Fibroblast of skin of left biceps (primary cell): ENCODE measurements at places on chromosomes 3 and 15.

- no peak for DNase-seq
Observed at GRCh38 chr3:94665922-94666321, 603.1 kb downstream of the NSUN3 start.

- no peak for DNase-seq
Observed at GRCh38 chr3:130384476-130385025, 39.1 kb downstream of the COL6A5 start.

GRCh38 chr15:78063970-78064385, 13.5 kb downstream of the TBC1D2B start:
- DNase-seq = no peak

DNA sequence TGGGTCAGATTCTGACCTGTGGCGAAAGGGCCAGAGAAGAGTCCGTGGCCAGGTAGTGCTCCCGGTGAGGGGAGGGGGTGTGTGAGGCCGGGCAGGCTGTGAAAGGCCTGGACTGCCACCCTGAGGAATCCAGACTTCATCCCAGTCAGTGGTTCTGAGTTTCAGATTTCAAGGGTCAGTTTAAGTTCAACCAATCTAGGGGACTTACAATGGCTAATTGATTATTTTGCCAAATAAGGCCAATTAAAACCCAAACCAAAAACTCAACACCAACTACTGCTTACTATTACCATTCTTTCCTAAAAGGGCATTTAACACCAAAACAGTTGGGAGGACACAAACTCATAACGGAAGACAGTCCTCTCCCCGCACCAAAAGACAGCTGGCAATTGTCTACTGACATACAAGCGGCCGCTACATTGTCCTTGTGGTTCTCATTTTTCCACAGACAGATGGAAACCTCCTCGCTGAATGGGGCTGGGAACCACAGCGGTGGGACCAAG, 30.5 kb downstream of the TMEM44 start:
- no peak for DNase-seq

- DNase-seq = no peak
Observed at GRCh38 chr3:10283638-10284037, 9.1 kb downstream of the GHRL start.

DNA sequence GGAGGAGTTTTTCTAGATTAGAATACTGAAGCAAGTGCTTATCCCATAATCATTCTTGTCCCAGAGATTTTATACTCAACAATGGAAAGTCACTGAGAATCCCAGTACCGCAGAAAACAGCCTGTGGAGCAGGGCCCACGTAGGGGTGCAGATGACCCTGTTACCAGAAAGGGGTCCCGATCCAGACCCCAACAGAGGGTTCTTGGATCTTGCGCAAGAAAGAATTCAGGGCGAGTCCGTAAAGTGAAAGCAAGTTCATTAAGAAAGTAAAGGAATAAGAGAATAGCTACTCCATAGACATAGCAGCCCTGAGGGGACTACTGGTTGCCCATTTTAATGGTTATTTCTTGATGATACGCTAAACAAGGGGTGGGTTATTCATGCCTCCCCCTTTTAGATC, 2.6 kb downstream of the GCNT3 start:
- DNase-seq = no peak

- DNase-seq = no peak
Observed at GRCh38 chr3:107432646-107433045, 55.4 kb downstream of the CCDC54 start.
